ENCODE measurements at places on chromosomes 6 and 20. TPM values are rescaled to one million over a fixed set of nuclear protein-coding genes. Genes with fewer than 3 reads are reported as not detected.

Gene MYT1
- total RNA-seq, result 6.9 TPM

DNA sequence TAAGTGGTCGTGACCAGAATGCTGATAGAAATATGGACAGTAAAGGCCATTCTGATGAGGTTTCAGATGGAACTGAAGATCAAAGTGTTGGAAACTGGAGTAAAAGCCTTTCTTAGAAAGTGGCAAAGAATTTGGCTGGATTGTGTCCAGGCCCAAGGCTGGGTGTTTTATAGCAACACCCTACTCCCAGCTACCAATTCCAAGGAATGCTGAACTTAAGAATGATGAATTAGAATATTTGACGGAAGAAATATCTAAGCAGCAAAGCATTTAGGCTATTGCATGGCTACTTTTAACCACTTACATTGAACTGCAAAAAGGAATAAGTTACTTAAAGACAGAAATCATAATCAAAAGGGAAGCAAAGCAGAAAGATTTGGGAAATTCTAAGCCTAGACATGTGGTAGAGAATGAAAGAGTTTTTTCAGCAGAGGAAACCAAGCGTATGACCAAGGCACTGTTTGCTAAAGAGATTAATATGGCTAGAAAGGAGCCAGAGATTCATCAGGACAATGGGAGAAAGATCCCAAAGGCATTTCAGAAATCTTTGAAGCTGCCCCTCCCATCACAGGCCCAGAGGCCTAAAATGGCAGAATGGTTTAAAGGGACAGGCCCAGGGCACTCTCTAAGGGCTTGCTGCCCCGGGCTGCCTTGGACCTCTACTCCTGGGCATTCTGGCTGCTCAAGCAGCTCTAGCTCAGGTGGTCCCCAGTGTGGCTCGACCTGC lies 25.8 kb downstream of the SDHAF4 start:
- DNase-seq, result no peak

GRCh38 chr6:15255481-15255880 lies 9.6 kb downstream of the JARID2 start:
- DNase-seq, result no peak

Gene FAM135A
- total RNA-seq, result 151 TPM

GRCh38 chr6:169953686-169954085 lies 202.3 kb downstream of the ERMARD start:
- no peak for DNase-seq

- no peak for DNase-seq
Observed at GRCh38 chr20:19867940-19868371, 109.9 kb downstream of the RIN2 start.

Gene GRIK2
- 130 TPM for total RNA-seq

DNA sequence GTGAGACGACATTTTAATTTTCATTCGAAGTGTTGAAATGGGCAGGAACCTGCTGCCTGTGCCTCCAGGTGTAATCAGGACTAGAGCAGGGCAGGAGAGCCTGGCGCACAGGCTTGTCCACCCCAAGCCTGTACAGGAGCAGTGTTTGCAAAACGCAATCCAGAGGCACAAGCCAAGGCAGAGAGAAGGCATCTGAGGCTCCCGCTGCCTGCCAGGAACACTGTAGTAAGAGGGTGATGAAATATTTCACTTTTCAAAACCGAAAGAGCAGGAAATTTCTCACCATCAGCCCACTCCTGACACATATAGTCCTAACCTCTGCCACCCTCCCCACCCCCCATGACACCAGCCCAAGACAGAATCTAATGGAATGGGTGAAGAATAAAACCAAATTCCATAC lies 132.5 kb downstream of the RTN4IP1 start:
- no peak for DNase-seq

- DNase-seq, result no peak
Observed at GRCh38 chr20:6838181-6838826, 70.8 kb downstream of the BMP2 start.

Gene IER3
- 2.4 TPM for total RNA-seq

Gene CAGE1
- total RNA-seq, result not detected

DNA sequence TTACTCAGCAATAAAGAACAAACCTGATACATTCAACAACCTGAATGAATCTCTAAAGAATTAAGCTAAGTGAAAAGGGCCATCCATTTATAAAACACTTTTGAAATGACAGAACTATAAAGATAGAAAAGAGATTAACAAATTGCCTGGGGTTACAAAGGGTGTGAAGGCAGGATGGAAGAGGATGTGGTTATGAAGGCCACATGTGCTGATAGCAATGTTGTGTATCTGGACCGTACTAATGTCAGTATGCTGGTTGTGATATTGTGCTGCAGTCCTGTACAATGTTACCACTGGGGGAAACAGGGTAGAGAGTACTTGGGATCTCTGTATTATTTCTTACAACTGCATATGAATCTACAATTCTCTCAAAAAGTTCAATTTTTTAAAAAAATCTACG lies 36.4 kb downstream of the ELOVL5 start:
- no peak for DNase-seq

DNA sequence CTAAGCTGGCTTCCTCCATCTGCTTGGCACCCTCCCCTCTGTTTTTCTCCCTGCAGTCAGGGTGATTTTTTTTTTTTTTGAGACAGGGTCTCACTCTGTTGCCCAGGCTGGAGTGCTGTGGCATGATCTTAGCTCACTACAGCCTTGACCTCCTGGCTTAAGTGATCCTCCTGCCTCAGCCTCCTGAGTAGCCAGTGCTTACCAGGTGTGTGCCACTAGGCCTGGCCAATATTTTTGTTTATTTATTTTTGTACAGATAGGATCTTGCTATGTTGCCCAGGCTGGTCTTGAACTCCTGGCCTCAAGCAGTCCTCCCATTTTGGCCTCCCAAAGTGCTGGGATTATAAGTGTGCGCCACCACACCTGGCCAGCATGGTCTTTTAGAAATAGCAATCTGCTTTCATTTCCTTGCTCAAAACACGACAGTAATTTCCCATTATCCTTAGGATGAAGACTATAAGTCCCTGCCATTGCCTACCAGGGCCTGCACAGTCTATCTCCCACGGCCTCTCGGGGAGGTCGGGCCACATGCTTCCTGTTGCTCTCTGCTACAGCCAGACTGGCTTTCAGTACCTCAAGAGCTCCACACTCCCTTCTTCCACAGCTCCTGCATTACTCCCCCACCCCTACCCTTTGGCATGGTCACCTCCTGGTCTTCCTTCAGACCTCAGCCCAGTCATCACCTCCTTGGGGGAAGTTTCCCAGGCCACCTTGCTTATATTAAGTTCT lies 11.1 kb upstream of the CD164 start:
- no peak for DNase-seq

Gene OOEP
- total RNA-seq, result not detected

DNA sequence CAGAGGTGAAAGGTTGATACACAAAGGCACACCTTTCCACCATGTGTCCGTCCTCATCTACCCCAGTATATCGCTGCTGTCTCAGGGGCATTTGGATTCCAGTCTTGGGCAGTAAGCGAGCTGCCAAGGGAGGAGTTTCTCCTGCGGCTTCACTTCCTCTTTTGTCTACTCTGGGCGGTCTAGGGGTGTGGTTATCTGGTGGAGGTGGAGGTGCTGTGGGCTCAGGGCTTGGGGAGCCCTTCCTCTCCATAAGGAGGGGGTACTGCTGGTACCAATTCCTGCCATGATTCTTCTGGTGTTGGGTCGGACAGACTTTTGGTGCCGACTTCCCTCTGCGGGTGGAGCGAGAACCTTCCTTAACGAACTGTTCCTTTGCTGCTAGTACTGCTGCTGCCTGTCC lies 31.9 kb upstream of the FABP7 start:
- no peak for DNase-seq

Gene REM1
- not detected for total RNA-seq

Gene CTCFL
- total RNA-seq, result not detected

Gene PDE7B
- 16.3 TPM for total RNA-seq

DNA sequence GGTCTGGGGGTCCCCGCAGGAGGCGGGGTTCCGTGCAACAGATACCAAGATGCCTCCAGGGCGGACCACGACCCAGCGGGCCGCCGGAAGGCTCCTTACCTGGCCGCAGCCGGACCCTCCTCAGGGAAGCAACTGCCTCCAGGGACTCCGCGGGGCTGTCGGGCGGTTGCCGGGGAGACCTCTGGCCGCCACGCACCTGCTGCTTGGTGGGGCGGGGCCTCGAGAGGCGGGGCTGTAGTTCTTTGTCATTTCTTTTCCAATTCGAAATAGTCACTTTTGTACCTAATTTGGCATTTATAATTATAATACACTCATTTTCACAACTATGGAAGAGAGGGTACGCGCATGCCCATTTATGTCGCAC lies 647 bp downstream of the AK9 start:
- no peak for DNase-seq

- no peak for DNase-seq
Observed at GRCh38 chr20:35355372-35355771, 56.4 kb downstream of the UQCC1 start.

DNA sequence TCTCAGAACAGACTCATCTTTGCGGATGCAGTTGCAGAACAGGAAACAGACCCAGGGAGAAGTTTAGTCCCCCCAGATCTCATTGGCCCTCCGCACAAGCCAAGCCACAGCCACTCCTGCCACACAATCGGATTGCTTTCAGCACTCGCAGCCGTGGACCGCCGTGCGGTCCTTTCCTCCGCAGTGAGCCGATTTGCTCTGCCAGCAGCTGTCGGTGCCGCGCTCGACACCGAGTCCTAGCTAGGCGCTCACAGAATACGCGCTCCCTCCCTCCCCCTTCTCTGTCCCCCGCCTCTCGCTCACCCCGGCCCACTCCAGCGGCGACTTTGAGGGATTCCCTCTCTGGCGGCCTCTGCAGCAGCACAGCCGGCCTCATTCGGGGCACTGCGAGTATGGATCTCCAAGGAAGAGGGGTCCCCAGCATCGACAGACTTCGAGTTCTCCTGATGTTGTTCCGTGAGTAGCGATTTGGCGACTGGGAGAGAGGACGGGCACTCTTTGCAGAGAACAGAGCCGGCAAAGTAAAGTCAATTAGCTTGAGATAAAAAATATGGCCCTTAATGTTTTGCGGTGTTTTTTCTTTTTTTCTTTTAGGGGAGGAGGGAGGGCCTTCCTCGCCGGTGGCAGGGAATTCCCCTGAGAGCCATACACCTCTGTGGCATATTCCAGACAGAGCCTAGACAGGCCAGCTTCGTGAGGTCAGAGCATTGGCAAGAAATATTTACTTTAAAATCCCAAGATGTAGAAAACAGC lies at the start of gene LAMP5:
Gene LAMP5 (plus strand): TSS at position 130 of the 753 bp plus-strand sequence. CDS start 263 bp downstream, at position 393.
- DNase-seq, result no peak

DNA sequence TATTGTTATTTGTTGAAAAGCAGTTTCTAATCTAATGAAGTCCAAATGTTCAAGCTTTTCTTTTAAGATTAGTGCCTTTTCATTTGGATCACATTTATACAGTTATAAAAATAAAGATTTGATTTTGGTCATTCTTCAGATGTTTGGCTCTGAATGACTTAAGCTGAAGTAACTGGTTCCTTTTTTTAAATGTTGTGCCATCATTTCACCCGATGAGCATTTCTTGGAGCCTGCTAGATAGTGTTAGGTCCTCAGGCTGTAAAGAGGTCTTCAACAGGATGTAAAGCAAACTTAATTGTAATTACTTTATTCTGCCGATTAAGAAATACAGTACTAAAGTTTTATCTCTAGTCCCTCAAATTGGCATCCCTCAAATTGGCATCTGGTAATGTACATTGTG lies 41.2 kb upstream of the ASIP start:
- DNase-seq, result no peak

Data from frontal cortex (tissue), 4 donors.